ENCODE measurements at places on chromosomes 3 and 15.

- DNase-seq: no peak
Measured at GRCh38 chr3:163587342-163587741, 1491.0 kb downstream of the SI start.

DNA sequence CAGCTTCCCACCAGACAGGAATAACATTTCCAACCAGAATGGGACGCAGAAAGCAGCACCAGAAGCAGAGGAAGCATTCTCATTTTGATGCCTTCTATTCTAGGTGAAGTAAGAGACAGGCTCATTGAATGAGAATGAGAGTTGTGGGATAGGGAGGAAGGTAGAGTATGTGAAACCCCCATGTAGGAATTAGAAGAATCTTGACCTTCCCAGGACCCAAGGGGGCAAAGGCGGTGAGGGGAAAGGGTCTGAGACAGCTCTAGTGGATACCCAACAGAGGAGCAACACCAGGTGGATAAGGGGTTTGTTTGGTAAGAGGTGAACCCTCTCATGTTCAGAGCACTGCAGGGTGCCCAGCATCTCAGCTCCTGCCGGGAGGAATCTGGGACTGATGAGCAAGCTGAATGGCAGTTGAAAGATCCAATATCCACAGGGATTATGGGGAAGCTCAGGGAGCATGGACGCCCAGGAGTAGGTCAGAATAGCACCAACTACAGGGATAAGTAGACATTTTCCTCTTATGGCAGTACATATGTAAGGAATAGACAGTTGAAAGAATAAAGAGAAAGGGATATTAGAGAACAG, 77.0 kb downstream of the PLCL2 start:
- no peak for DNase-seq

DNA sequence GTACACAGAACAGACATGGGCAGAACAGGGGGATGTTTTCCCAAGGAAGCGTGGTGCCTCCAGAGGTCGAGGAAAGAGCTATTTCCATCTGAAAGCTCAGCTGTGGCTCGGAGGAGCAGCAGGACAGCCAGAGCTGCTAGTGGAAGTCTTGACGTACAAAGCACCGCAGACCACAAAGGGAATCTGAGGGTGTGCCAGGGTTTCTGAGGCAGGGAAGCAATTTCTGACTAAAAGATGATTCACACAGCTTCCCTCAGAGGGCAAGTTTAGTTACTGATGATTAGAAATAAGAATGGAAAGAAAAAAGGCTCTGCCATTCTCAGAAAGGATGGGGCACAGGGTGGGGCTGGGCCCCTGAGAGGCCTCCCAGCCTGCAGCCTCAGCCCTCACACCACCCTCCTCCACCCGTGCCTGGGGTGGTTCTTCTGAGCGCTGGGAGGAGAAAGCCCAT, 45.8 kb upstream of the SEC13 start:
- no peak for DNase-seq

DNA sequence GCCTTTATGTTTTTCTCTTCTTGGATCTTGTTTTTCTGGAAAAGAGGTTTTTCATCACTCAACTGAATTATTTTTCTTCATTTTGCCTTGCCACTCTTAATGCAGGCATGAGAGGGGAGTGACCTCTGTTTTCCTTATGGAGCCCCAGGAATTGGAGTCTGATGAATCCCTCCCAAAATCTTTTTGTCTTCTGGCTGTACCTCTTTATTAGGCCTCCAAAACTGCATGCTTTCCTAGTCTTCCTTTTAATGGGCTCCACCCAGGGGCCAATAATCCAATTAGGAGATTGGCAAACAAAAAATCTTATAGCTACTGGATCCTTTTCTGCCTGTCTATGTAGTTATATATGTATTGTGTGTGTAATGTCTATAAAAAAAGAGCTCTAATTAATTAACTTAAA, 192.4 kb upstream of the PEX5L start:
- DNase-seq: no peak

- no peak for DNase-seq
Measured at GRCh38 chr3:98151241-98151640, 4.0 kb downstream of the OR5H14 start.

GRCh38 chr3:57120451-57121174, 44.5 kb downstream of the IL17RD start:
- DNase-seq: no peak

DNA sequence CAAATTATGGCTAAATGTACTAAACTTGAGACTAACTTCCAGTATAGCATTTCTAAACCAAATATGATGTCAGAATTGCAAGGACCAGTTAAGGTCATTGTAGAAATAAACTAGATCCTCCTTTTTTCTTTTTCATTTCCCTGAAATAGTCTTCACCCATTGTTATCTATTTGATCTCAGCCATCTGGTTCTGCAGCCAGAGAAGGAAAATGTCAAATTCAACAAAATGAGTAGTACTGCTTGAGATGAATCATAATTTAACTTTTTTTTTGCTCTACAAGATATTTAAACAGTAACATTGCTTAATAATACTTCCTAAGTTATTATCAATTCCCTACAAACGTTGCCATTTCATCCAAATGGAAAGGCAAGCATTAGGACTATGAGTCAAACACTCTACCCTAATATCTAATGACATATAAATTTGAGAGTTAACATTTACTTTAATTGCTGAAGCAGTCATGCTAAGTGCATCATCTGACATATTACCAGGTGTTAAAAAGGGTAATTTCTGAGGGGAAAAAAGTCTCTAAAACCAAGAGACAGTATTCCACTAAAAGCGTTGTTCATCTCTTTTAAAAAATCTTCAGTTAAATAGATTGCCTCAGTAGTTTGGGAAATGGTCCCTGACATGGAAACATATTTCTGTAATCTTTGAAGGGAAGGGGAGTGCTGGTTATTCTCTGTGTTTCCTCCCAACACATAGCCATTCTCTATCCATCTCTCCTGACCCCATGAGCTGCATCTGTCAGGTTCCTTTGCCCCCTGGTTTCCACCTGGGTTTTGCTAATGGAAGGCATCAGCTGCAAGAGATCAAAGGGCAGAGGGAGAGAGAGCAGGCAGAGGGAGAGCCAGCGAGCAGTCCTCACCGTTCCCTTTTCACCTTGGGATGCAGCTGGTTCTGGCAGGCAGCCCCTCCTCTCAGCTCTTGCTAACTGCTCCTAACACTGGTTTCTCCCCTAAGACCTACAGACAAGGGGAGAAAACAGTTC, 138.5 kb downstream of the ARPP21 start:
- no peak for DNase-seq

- DNase-seq: no peak
Measured at GRCh38 chr15:45254405-45254804, 2.4 kb downstream of the SLC28A2 start.

GRCh38 chr3:195031574-195032003, 239.4 kb downstream of the XXYLT1 start:
- DNase-seq: no peak

GRCh38 chr3:131224886-131225550, 156.6 kb upstream of the NUDT16 start:
- DNase-seq: no peak

- DNase-seq: no peak
Measured at GRCh38 chr3:63132461-63133250, 145.5 kb upstream of the SYNPR start.

DNA sequence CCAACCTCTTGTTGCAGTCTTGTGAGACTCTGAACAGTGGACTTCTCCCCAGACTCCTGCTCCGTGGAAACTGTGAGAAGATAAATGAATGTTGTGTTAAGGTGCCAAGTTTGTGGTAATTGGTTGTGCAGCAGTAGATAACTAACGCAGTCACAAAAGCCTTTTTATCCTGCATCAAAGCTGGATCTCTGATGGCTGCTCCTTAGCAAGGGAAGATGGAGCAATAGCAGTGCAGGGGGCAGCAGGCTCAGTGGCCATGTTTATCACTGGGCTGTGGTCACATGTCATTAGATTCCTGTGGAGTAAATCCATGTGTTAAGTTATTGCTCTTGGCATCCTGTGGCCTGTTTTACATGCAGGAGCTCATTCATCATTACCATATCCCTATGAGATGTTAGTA, 13.5 kb downstream of the CMTM7 start:
- DNase-seq: no peak

DNA sequence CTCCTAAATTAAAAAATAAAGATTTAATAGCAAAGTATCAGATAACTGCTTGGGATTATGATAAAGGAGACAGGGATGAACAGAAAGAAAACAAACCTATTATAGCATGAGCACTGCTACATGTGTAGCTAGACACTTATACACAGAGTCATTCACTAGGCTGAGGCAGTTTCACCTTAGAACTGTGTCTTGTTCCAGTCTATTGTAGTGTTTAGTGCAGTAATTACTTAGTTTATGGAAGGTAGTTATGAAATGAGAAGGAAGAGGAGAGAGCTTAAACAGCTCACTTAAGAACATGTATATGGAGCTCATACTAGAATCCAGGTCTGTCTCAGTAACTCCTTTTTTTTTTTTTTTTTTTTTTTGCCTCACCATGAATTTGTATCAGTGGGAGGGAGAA, 441.4 kb downstream of the PDCD6IP start:
- no peak for DNase-seq

- no peak for DNase-seq
Measured at GRCh38 chr15:29913528-29914135, 91.4 kb upstream of the TJP1 start.

GRCh38 chr15:76192715-76193114, 118.6 kb downstream of the ETFA start:
- no peak for DNase-seq

DNA sequence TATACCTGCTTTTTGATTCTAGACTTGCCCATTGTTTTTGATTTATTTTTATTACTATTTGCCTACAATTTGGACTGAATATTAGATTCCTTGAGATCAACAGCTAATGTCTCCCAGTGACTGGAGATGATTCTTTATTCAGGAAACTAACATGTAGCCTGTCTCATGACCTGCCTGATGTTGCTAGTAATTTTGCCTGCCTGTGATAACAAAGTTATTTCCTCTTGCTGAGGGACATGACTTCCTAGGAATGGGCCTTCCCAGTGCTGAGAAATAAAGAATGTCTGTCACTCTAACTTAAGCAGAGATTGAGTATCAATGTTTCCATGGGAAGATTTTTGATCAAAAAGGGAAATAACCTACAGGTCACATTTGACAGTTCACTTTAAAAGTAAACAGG, 13.4 kb upstream of the NPHP3 start:
- no peak for DNase-seq

GRCh38 chr3:114958930-114959329, 188.2 kb downstream of the ZBTB20 start:
- DNase-seq: no peak

DNA sequence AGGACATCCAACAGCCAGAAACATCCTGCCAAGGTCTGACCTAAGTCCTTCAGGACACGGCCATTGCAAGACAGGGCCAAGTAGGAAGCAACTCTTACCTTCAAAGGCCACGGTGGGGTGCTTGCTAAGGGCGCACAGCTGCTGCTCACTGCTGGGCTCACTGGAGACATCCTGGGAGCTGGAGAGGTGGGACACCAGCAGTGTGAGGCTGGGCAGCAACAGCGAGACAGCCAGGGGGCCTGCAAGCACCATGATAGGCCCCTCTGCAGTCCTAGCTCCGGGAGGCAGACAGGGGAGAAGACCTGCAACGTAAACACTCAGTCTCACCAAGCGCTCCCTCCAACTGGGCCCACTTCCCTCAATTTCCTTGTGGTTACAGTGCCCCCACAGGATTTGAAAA, 79.2 kb downstream of the SEMA5B start:
- no peak for DNase-seq

- DNase-seq: no peak
Measured at GRCh38 chr15:80026310-80026709, 33.2 kb upstream of the ZFAND6 start.

DNA sequence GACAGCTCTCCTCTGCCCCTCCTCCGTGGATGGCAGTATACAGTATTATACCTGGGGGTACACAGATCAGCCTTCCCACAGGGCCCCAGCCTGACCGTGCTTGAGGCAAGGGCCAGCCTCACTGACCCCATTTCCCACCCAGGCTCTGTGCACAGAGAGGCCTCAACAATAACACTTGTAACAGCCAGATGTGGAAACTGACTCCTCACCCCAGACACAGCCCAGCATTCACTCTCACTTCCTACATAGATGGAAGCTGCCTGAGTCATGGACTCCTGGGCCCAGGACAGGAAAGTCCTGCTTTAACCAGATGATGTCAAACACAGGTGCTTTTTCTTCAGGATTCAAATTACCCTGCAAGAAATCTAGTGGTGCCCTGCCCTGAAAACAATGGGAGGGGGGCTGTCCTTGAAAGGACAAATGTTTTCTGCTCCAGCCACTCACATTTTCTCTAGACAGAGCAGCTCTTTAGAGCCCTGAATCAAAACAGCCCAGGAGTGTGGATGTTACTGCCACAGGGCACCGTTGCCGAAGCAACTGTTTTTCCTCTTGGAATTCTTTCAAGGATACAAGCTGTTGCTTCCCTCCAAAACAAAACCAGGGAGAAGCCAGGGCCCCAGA, 16.4 kb downstream of the CCDC12 start:
- no peak for DNase-seq

DNA sequence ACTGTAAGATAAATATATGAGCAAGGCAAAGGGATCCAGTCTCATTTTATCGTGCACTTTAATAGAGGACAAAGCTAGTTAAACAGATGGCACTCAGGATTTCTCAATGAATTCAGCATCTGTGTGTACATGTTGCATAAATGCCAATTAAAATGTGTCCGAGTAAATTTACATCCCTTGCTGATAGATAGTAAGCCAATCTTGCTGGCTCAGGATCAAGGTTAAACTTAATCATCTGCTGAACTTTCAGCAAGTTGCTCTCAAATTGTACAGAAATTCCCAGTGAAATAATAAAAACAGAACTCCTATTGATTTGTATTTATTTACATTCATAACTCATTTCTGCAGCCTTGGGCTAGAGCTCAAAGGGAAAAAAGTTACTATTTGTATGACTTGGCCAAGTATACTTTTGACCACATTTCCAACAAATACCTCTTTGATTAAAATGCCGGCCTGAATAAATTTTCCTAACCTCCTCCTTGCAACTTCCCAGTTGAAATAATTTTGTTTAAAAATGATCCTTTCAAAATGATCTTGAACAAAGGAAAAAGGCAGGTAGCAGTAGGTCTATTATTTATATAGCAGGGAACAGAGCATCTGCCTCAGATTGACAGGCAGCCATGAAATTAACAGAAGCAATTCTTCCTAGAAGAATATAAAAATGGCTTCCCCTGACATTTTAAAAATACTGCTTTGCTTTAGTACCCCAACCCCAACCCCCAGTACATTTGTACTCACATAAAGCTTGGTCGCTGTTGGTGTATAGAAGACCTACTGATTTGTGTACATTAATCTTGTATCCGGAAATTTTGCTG, 1001.9 kb downstream of the ROBO1 start:
- DNase-seq: peak; percentile 1

DNA sequence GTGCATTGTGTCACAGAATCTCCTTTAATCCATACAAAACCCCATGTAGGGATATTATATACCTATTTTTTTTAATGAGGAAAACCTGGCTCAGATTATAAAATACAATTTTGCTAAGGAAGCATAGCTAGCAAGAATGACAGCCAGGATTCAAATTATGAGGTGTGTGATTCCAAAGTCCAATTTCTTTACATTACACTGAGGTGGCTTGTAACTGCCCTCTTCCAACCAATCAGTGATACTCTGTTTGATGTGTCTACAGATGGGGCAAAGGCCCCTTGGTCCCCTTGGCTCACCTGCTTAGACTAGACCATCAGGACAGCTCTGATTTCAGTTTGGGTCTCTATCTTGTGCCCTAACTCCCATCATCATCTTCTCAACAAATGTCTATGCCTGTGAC, 120.3 kb upstream of the ADAMTS9 start:
- DNase-seq: no peak

GRCh38 chr3:171860830-171861535, 17.8 kb downstream of the TMEM212 start:
- no peak for DNase-seq

GRCh38 chr15:69924531-69924930, 173.2 kb downstream of the TLE3 start:
- no peak for DNase-seq

GRCh38 chr3:11724615-11725339, 81.1 kb upstream of the VGLL4 start:
- no peak for DNase-seq
